ENCODE measurements at places on chromosomes 2 and 18.

- DNase-seq = no peak
Measured at GRCh38 chr2:224041554-224041953, 2.5 kb upstream of the SERPINE2 start.

DNA sequence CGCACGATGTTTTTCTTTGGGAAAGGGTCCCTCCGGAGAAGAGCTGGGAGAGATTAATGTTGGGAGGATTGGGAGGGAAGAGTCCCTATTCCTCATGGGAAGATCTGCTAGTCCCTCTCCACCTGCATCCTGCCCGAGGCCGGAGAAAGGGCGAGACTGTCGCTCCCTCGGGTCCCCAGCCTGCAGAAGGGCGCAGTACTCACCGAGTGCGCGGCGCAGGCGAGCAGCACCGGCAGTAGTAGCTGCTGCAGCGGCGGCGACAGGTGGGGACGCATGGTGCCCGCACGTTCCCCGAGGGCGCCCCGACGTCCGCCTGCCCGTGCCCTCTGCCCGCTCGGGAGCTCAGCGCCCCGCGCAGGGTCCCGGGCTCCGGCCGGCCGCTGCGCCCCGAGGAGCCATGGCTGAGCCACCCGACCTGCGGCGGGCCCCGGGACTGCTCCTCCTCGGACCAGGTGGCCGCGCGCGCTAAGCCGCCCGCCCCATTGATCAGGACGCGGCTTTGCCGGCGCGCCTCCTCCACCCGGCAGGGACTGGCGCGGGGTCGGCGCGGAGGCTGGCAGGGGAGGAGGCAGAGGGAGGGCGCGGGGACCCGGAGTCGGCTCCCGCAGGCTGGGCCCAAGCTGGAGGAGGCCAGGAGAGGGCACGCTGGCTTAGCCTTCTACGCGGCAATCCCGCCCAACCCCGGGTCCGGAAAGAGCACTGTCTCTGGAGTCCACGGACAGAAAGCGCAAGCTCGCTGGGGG, at the start of gene SCTR:
Gene SCTR, minus strand, starts transcription at position 532 of the 743 bp plus-strand sequence. Its CDS starts 257 bp downstream, at position 275.
- no peak for DNase-seq

GRCh38 chr18:7896161-7896560, 329.0 kb downstream of the PTPRM start:
- no peak for DNase-seq

DNA sequence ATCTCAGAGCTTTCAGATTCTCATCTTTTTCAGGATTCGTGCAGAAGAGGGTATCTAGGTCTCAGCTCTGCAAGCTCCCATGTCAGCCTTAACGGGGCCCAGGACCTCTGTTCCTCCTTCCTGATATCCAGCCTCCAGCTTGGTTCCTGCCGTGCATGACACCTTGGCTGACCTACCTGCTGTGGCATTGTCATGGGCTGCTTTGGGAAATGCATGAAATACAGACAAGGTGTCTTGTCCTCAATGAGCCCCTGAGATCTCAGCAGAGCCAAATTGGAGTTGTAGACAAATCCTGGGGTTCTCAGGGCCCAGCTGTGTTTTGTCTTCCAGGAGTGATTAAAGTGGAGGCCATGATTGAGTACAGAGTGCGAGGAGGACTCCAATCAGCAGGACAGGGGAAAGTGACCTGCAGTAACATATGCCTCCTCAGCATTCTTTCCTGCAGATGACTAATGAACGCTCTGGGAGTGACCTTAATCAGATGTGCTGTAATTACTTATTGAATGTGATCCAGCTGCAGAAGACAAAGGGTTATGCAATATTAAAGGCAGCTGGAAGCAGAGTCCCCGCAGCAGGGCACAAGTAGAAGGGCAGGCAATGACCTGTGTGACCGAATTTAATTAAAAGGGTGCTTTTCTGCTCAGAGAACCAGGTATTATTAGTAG, 141.1 kb downstream of the CCBE1 start:
- no peak for DNase-seq

GRCh38 chr2:239791526-239792404, 233.4 kb downstream of the NDUFA10 start:
- DNase-seq = no peak

DNA sequence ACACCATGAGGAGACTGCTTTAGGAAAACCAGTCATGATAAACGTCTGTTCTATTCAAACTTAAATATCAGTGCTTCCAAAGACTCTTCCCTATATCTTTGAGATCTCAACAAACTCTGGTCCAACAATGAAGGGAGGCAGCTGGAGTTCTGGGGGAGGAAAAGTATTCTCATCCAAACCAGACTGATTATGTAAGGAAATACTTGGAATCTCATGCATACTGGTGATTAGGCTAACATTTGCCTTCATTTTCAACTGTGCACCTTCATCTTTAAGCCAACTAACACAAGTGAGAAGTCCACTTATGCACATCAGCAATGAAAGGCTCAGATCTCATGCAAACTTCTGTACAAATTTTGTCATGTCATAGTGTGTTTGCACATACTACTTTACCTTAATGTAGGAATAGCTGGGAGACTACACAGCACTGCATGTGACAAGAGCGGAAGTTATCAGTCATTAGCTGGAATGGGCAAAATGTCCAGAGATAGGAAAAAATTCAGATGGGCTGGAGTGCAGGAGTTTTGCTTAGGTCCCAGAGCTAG, 67.5 kb upstream of the STK17B start:
- no peak for DNase-seq

DNA sequence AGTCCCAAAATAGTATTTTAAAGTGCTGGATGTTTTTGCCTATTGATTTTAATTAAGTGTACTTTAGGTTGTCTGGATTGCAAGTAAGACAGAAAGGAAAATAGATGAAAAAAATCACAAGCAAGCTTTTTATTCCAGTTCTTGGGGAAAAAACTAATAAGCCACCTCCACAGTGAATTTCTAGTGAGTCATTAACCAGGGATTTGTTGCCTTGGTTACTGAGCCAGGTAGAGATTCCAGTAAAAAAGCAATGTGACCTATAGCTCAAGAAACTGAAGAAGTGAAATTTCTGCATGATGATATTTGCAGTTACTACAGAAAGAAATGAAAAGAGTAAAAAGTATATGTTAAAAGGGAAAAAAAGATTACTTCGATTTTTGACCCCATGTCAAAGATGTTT, 160.6 kb downstream of the METTL4 start:
- DNase-seq = no peak

- DNase-seq = no peak
Measured at GRCh38 chr2:217753460-217754200, 249.2 kb downstream of the TNS1 start.

DNA sequence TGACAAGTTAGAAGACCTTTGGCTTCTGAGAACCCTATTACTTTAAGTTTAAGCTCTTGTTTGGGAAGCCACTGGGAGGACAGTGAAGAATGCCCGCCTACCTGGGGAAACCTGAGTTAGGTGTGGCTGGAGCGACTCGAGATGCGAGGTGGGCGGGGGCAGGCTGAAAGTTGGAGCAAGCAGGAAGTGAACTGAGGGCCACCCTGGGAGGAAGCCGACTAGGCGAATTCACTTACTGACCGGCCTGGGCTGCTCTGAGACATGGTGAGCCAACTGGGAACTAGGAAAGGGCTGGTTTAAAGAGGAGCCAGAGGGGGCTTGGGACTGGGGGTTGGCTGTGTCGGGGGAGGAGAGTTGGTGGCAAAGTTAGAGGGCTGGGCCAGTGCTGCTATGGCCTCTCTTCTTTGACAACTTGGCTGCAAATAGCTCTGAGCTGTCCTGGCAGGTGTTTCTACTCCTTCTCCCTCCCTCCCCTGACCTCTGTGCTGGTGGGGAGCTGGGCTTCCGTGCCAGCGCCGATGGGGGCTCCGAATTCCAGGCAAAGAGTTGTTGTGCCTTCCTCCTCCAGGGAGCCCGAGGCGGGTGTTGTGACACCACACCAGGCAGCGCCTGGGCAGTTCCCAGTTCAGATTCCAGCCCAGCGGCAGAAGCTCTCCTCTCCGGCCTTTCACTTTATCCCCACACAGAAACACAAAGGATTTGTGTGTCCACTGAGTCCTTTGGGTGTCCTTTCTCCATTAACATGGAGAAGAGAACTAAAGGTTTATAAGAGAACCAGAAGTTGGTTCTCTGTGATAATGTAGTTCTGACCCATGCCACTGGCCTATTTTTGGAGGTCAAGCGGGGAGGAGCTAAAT, at the start of gene VAMP8:
Gene VAMP8, plus strand, starts transcription at position 201 of the 857 bp plus-strand sequence. Its CDS starts 61 bp downstream, at position 262.
- DNase-seq = no peak

GRCh38 chr2:13401312-13401711, 684.6 kb downstream of the TRIB2 start:
- DNase-seq = no peak

DNA sequence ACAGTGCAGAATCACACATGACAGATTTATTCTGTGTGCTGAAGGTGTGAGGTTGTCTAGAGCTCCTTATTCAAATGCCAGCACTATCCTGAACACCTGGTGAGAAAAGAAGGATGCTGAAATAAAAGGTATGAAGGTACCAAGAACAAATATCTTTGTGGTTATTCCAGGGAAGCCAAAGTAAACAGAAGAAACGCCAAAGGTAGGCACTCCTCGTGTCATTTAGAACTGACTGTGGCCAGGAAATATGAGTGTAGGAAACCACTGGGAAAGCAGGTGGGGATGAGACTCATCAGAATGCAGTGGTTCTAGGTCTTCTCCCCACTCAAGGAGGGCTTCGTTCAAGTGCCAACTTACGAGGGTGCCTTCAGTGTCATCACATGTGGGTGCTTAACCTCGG, 80.8 kb downstream of the KIF5C start:
- DNase-seq = no peak

DNA sequence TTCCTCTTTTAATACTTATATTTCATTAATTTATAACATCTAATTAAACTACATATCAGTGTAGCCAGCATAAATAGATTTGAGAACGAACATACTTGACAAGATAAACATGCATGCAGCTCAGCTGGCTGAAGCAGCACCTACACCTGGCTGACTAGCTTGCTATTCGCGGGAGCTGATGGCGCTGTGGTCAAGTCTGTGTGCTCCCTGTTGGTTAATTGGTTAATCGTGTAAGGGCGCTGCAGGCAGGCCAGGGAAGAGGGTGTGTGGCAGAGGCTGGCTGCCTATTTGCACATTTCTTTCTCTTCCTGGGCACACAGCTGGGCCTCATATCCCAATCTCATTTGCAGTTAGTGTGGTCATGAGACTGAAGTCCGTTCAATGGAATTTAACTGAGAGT, 14.5 kb upstream of the VWA3B start:
- DNase-seq = no peak

GRCh38 chr2:30655211-30655610, 152.0 kb downstream of the CAPN13 start:
- no peak for DNase-seq

DNA sequence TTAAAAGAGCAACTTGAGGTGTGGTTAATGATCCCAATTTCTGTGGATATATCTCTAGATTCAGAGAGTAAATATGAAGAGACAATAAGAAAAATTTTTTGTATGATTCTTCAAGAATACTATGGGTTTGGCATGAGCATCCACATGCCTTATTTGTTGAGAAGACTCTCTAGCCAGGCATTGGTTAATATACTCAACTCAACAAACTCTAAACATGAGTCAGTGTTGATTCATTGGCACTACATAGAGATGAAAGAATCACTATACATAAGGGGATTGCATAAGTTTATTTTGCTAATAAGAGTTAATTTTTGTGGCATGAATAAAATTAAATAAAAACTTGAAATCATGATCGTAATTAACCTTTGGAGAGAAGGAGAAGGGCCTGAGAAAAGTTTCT, 930.2 kb upstream of the LRRTM1 start:
- DNase-seq = no peak

GRCh38 chr2:11753886-11754699, 7.7 kb downstream of the LPIN1 start:
- DNase-seq = no peak

GRCh38 chr2:69514406-69514805, 77.2 kb upstream of the NFU1 start:
- DNase-seq = no peak

GRCh38 chr2:236507393-236508085, 62.1 kb upstream of the ACKR3 start:
- DNase-seq = no peak

GRCh38 chr2:40485318-40485717, 33.4 kb upstream of the SLC8A1 start:
- no peak for DNase-seq

- no peak for DNase-seq
Measured at GRCh38 chr2:26355038-26355995, 8.7 kb upstream of the ADGRF3 start.

- DNase-seq = no peak
Measured at GRCh38 chr2:41038408-41038807, 586.5 kb upstream of the SLC8A1 start.

DNA sequence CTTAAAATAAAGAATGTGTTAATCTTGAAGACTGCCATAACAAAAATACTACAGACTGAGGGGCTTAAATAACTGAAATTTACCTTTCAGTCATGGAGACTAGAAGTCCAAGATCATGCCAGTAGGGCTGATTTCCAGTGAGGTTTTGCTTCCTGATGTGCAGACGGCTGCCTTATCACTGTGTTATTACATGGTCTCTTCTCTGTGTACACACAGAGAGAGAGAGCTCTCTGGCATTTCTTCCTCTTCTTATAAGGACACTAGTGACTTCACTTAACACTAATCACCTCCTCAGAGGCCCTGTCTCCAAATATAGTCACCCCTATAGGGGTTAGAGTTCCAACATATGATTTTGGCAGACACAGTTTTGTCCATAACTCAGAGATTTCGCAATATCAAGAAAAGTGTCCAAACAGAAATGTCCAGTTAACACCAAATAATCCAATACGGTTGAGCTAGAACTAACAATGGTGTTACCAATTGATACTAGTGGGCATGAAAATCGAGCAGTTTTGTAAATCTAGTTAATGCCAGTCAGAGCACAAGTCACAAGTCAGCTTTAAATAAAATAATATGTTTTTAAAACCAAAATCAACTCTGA, 399.8 kb downstream of the ADCYAP1 start:
- DNase-seq = no peak

GRCh38 chr2:165909466-165909865, 44.1 kb downstream of the TTC21B start:
- DNase-seq = no peak

- DNase-seq = no peak
Measured at GRCh38 chr2:215271446-215271845, 40.4 kb upstream of the ATIC start.

GRCh38 chr18:43078478-43079092, 36.9 kb downstream of the RIT2 start:
- no peak for DNase-seq

Measured in cortex of kidney (tissue), 1 donor.